ENCODE measurements at places on chromosomes 1 and 21. TPM values are rescaled to one million over a fixed set of nuclear protein-coding genes. Genes with fewer than 3 reads are reported as not detected.

The SPRR2B gene
- total RNA-seq, result 7.0 TPM

The SPRR2E gene
- 591 TPM for total RNA-seq

The FCER1A gene
- 4.7 TPM for total RNA-seq

The KRTAP19-7 gene
- not detected for total RNA-seq

The NEGR1 gene
- total RNA-seq, result 8.8 TPM

The TBX19 gene
- total RNA-seq, result 1.1 TPM

The PDPN gene
- 4.5 TPM for total RNA-seq

The PPFIA4 gene
- total RNA-seq, result 0.35 TPM

The TRIM63 gene
- 1.7 TPM for total RNA-seq

DNA sequence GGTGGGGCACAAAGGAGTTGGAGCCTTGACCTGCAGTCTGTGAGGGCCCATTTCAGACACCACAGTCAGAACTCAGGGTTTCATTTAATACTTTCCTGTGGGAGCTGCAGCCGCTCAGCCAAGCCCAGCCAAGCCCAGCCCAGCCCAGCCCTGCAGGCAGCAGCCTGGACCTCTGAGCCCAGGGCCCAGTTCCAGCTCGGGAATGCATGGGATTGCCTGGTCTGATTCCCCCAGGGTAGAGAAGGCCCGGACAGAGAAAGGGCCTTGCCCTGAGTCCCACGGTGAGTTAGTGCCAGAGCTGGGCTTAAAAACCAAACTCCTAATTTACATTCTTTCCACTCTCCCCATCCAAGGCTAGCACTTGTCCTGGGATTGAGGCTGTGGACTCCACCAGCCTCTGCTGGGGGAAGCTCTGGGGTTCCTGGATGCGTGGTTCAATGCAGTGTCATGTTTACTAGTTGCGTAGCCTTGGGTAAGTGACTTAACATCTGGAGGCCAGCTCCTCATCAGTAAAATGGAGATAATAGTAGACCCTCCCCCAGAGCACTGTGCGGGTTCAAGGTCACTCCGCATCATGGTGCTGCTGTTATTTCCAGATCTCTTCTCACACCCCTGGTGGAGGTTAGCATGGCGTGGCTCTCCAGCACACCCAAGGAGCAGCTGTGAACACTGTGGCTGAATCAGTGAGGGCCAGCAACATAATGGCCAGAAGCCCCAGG lies 29.2 kb upstream of the PKP1 start:
- no peak for DNase-seq

- no peak for DNase-seq
Measured at GRCh38 chr1:26874896-26875295, 11.9 kb downstream of the SFN start.

- DNase-seq, result no peak
Measured at GRCh38 chr1:44240802-44241671, 27.8 kb downstream of the DMAP1 start.

DNA sequence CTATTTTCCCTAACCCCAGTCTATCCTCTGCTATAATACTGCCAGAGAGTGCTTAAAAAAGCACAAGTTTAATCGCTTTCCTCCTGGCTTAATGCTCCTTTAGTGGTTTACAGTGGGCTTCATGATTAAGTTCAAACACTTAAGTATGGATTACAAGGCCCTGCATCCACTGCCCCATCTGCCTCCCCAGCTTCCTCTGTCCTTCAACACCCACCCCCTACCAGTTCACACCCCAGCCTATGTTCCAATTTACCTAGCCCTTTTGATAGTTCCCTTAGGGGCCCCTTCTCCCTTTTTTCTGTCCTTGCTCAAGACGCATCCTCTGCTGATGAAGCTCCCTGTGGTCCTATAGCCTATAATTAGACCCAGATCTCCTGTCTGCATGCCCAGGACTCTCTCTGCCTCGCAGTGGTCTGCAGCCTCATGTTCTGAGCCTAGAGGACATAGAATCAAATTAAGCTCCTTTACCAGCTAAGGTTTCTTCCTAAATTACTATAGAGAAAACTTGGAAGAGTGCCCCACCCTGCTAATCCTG lies 212.5 kb downstream of the FGGY start:
- no peak for DNase-seq

GRCh38 chr1:197614916-197615692 lies 160.2 kb downstream of the DENND1B start:
- no peak for DNase-seq

DNA sequence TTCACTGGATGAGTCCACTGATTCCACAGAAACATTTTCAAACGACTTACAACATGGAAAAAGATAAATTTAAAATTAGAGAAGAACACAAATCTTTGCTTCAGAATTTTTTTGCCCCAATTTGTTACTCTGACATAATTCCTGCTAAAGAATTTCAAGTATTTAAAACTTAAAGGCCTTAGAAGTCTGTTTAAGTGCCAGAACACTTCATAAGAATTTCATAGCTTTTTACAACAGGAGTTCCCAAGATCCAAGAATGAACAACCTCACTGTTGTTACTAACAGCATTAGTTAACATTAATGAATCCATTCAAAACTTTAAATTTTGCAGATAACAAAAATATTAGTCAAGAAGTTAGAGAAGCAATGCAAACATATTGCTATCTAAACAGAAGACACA lies 31.7 kb downstream of the ARHGAP29 start:
- DNase-seq, result no peak

- no peak for DNase-seq
Measured at GRCh38 chr1:109498161-109498801, 4.4 kb downstream of the CYB561D1 start.

- DNase-seq, result no peak
Measured at GRCh38 chr1:43034195-43034658, 75.6 kb upstream of the SLC2A1 start.

- no peak for DNase-seq
Measured at GRCh38 chr1:147769106-147769505, 8.7 kb upstream of the GJA5 start.

DNA sequence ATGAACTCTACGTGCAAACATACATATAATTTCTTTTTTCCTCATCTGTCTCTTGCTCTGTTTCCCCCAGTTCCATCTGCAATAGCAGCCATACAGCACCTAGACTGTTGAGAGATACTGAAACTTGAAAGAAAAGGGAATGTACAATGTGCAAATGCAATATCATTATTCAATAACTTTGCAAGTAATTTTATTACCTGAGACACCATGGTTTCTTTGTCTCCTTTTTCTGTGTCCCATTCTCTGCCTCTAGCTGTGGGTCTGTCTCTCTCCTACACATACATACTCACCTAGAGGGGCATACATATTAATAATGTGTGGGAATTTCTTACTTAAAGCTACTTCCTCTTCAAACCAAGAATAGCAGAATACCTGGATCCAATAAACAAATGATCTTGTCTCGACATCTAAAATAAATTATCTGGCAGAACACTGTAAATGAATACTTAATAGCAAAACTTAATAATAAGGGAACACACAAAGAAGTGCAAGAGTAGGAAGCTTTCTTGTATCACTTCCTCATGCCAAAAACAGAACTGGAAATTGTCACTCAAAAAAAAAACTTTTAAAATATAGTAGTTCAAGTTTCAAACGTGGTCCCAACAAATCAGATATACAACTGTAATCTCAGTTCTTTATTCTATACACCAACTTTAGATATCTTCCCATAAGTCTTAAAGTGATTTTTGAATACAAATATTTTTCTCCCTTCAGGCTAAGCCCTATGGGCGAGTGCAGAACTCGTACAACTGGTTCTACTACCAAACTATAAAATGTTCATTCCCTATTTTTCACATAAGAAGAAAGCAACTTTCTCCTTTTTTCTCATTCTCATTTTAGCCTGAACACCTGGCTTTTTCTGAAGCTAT lies 194.6 kb downstream of the NRIP1 start:
- DNase-seq, result no peak

GRCh38 chr1:30868833-30869435 lies 39.6 kb downstream of the SDC3 start:
- DNase-seq, result no peak

DNA sequence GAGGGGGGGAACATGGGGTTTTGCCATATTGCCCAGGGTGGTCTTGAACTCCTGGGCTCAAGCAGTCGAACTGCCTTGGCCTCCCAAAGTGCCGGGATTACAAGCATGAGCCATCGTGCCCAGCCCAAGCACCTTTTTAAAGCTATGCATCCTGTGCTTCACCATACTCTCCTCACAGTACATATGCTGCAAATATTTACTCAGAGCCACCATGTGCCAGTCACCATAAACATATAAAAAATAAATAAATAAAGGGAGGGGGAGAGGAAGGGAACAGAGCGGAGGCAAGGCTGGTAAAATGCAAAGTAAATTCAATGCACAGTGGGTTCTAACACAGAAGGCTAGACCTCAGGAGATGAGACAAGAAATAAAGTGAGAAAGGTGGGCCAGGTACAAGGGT lies 64.7 kb downstream of the CAPZB start:
- DNase-seq, result no peak

GRCh38 chr1:178724376-178724727 lies 692 bp upstream of the RALGPS2 start:
- no peak for DNase-seq

DNA sequence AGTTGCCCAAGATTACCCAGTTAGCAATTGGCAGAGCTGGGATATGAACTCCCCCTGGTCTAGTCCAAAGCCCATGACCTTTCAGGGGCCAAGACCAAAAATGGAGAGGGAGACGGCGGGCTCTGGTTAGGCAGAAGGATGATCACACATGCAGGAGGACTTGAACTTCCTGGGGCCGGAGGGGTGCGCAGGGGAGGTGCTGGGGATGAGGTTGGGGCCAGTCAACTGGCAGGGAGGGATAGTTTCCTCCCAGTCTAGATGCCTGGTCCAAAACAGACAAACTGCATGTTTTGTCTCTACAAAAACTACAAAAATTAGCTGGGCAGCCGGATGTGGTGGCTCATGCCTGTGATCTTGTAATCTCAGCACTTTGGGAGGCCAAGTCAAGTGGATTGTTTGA lies 78.1 kb downstream of the NKAIN1 start:
- DNase-seq, result no peak

- no peak for DNase-seq
Measured at GRCh38 chr21:44897326-44898010, 23.2 kb downstream of the ITGB2 start.

GRCh38 chr1:32984455-32985171 lies 20.0 kb upstream of the RNF19B start:
- no peak for DNase-seq

DNA sequence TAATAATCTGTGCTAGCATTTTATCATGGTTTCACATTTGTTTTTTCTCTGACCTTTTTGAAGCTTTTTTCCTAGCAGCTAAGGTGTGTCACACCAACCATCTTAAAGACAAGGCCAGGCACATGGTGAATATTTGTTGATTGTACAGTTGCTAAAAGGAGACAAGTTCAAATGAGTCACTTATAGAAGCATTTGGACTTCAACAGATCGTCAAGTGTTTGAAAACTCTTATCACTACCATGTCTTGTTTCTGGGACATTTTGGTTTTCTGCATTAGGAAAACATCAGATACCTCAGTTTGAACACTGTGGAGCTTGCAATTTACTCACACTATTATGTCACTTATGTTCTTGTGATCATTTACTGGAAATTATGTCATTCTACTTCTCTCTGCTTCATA lies 407.3 kb downstream of the USP25 start:
- DNase-seq, result no peak

- no peak for DNase-seq
Measured at GRCh38 chr21:20259031-20259867, 739.0 kb upstream of the NCAM2 start.

GRCh38 chr1:45573231-45573804 lies 10.5 kb upstream of the NASP start:
- no peak for DNase-seq

- DNase-seq, result no peak
Measured at GRCh38 chr1:48735796-48736195, 40.9 kb downstream of the BEND5 start.

DNA sequence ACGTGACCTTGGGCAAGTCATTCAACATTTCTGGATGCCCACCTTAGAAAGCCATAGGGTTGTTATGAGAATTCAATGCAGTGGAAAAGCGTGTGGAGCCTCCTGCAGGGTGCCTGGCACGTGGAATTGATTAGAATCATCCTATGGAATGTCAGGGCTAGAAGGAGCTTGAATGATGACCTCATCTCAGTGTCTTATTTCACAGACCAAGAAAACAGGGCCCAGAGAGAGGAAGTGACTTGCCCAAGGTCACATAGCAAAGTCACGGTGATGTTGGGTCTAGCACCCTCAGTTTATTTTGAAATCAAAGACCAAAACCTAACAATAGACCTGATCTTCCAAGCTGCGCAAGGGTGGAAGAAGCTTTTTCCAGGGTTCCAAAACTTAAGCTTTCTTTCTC lies 6.0 kb downstream of the TRABD2B start:
- DNase-seq, result no peak

DNA sequence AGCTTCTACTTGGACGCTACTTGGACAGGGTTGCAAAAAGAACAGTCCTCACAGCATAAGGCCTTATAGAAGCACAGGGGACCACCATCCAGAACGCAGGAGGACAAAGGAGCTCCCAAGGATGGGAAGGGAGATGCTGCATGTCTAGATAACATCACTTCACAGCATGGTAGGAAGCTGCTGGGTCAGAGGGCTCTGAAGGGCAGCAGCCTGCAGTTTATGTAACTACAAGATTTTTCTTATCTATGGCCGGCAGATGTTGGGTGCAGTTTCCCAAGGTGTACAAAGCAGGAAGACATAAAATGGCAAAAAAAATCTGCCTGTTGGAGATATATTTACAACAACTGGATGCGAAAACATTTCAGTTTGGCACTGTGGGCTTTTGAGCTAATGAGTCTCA lies 45.3 kb upstream of the SLC5A9 start:
- no peak for DNase-seq

DNA sequence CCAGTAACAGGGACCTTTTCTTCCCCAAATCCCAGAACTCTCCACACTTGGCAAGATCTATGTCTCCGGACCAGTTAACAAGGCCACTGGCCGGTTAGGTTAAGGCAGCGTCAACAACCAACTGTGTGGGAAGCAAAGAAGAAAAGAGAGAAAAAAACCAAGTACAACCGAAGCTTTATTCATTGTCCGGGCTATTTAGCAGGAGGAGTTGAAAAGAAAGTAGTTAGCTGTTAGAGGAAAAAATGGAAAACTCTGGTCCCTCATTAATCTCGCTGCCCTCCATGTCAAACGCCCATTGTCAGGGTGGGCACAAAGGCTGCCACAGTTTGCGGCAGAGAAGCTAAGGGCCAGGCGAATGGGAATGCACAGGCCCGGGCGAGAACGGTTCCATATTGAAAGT lies 49.3 kb upstream of the GRIK3 start:
- no peak for DNase-seq

DNA sequence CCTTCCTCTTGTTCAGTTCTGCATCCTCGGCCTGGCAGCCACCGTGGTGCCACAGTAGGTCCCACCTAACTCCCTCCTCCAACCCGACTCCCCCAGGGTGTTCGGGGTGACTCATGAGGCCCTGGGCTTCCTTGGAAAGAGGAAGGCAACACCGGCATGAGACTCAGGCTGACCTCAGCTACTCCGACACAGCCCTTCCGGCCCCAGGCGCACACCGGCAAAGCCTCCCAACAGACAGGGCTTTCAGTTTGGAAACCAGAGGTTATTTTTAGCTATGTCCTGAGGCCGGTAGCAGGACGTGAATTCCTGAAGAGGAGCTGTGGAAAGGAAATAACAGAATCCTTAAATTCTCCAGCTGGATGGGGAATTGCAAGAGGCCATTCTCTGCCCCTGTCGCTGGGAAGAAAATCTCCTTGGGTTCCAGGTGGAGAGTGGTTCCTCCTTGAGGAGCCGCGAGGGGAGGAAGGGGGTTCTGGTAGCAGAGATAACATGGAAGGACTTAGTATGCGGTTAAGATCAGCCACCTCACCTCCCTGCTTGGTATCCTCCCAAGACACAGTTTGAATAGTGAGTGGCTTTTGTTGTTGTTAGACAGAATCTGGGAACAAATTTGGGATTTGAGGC lies 24.4 kb downstream of the PLXNA2 start:
- DNase-seq, result no peak
